ENCODE measurements at places on chromosomes 12 and 14.

DNA sequence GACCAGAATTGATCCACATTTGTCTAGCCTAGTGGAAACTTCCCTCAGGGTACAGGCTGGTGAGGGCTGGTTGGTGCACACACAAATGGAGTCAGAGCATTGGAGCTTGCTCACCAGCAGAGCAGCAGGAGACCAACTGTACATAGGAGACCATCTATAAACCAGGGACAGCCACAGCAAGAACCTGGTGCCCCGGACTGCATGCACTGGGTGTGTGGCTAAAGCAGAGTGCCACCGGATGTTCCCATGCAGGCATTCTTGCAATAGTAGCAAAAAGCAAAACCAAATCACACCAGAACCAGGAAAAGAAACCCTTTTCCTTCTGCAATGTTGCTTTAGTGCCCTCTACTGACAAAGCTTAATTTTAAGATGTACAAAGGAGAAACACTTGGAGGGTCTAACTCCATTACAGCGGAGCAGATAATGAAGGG is 136.4 kb downstream of the MDGA2 start:
- DNase-seq, result no peak

- DNase-seq, result no peak
Measured at GRCh38 chr12:103839103-103839502, 1.9 kb downstream of the NT5DC3 start.

DNA sequence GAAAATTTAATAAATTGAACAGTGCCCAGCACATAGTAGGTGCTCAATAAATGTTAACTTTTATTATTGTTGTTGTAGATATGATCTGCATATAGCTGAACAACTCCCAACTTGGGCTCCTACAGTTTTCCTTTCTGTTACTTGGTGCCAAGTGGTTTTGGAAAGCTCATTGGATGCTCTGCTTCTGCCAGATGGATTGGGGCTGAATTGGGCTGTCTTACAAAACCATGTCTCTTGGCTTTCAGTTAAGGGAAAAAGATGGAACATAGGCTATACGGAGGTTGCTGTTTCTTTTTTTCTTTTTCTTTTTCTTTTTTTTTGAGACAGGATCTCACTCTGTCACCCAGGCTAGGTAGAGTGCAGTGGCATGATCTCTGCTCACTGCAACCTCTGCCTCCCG is 140.7 kb upstream of the PWP1 start:
- no peak for DNase-seq

- no peak for DNase-seq
Measured at GRCh38 chr14:68947802-68948201, 31.3 kb downstream of the ACTN1 start.

- no peak for DNase-seq
Measured at GRCh38 chr14:100827101-100828021, 1.4 kb downstream of the MEG3 start.

DNA sequence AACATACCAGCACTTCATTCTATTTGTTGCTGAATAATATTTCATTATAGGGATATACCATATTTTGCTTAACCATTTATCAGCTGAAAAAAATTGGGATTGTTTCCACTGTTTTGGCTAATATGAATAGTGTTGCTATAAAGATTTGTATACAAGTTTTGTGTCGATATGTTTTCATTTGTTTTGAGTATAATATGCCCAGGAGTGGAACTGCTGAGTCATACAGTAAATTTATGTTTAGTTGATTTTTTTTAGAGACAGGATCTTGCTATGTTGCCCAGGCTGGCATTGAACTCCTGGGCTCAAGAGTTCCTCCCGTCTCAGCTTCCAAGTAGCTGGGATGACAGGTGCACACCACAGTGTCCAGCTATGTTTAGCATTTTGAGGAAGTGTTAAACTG is 131.5 kb upstream of the TMCC3 start:
- DNase-seq, result no peak

DNA sequence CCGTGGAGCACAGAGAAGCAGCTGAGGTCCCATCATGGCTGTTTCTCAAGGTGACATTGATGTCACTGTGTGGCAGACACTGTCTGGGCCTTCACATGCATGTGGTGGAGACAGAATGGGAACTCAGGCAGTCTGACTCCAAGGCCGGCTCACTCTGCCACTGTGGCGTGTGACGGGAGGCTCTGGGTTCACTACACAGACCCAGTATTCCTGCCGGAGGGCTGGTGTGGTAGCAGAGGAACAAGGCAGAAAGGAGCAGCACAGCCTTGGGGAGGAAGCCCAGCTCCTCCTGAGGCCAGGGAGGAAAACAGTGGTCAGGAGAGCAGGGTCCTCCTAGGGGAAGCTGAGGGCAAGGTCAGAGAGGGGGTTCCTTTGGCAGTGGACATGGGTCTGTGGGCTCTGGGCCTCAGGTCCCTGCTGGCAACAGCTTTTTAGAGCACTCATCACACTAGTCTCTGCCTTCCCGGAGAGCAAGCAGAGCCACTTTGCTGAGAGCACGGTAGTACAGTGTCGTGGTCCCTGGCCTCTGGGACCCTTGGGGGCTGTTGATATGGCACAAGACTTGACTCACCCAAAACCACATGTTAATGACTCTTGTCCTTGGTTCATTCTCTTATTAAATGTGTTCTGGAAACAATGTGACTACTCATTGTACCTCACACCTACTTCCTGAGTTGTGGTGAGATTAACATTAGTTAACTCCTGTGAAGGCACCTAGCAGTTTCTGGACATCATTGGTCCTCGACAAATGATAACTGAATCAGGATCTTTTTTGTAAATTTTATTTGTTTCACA is 21.3 kb downstream of the DCAF4 start:
- DNase-seq, result no peak

- DNase-seq, result no peak
Measured at GRCh38 chr12:113407931-113408600, 4.4 kb upstream of the SDS start.

GRCh38 chr12:81339071-81339470 is 261.2 kb downstream of the ACSS3 start:
- DNase-seq, result no peak

GRCh38 chr14:101087614-101088394 is 184.3 kb upstream of the RTL1 start:
- no peak for DNase-seq

GRCh38 chr12:27252934-27253333 is 8.8 kb downstream of the STK38L start:
- DNase-seq, result no peak

- no peak for DNase-seq
Measured at GRCh38 chr14:64689289-64689688, 14.9 kb upstream of the PLEKHG3 start.

- no peak for DNase-seq
Measured at GRCh38 chr12:84201976-84202375, 710.6 kb downstream of the SLC6A15 start.

GRCh38 chr12:67720351-67720856 is 71.9 kb downstream of the DYRK2 start:
- DNase-seq, result no peak

DNA sequence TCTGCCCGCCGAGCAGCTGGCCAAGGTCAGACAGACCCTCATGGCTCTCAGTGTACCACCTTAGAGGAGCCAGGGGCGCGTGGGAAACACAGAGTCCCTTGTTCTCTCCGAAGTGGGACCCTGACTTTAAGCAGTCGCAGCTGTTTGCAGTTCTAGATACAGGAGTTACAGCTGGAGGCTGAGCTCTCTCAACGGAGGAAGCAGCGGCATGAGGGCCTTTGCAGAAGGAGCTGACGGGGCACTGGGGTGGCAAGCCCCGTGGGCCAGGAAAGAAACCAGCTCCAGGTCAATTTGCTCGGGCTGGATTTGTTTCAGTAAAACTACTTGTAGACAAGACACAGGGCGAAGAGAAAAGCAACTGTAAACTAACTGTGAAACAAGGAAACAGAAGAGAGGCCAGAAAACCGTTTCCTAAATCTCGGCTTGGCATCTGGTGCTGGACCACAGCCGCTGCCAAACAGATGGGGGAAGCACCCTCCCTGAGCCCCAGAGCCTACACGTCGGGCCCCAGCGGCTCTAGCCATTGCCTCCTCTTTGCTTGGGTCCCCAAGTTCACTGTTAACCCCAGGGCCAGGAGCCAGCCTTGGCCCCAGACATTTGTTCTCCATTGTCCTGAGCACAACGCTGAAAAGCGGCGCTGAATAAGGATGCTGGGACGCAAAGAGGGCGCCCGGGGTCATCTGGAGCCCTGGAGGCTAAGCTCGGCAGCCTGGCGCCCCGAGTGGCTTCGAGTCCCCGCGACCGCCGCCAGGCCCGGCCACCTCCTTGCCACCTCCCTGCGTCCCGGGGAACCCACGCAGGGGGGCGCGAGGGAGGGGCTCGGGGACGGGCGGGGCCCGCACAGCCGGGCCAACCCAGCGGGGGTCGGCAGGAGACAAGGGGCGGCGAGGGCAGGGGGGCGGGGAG is 914 bp upstream of the PACS2 start:
- no peak for DNase-seq

DNA sequence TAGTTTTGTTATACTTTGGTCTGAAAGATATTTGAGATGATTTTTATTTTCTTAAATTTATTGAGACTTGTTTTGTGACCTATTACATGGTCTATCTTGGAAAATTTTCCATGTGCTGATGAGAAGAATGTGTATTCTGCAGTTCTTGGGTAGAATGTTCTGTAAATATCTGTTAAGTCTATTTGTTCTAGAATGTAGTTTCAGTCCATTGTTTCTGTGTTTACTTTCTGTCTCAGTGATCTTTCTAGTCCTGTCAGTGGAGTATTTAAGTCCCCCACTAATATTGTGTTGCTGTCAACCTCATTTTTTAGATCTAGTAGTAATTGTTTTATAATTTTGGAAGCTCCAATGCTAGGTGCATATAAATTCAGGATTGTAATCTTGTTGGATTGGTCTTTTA is 30.4 kb upstream of the SCAF11 start:
- DNase-seq, result no peak

GRCh38 chr12:54370171-54370730 is 6.0 kb upstream of the GPR84 start:
- no peak for DNase-seq

DNA sequence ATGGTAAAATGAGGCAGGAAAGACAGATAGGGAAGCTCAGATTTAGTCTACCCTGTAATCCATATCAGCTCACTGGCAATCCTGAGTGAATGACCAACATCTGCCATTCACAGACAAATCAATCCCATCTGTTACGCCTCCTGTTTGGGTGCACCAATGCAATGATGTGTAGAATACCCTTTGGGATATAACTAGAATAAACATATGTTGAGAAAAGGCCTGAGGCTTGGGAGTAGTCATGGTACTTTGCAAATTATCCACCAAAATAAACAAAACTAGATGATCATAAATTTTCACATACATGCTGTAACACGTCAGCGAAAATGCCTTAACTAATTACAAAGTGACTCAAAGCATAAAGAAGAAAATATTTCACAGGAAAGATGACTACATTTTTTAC is 78.8 kb downstream of the KCNC2 start:
- no peak for DNase-seq

GRCh38 chr12:69388371-69388770 is 28.8 kb downstream of the YEATS4 start:
- DNase-seq, result no peak

GRCh38 chr12:76548222-76548837 is 11.2 kb downstream of the OSBPL8 start:
- DNase-seq, result no peak

DNA sequence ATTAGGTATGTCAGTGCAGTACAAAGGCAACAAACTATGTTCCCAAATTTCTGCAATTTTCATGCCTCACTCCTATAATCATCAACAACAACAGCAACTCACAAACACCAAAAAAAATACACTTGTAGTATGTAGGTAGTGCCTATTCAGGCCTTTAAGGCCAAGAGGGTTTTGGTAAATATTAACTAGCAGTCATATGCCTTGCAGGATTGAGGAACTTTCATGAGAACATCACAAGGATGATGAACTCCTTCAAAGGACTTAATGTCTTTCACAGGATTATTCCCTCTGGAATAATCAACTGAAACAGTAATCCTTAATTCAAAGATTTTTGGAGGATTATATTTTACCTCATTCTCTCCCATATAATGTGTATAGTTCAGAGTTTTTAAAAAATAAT is 293.8 kb downstream of the NOVA1 start:
- no peak for DNase-seq

DNA sequence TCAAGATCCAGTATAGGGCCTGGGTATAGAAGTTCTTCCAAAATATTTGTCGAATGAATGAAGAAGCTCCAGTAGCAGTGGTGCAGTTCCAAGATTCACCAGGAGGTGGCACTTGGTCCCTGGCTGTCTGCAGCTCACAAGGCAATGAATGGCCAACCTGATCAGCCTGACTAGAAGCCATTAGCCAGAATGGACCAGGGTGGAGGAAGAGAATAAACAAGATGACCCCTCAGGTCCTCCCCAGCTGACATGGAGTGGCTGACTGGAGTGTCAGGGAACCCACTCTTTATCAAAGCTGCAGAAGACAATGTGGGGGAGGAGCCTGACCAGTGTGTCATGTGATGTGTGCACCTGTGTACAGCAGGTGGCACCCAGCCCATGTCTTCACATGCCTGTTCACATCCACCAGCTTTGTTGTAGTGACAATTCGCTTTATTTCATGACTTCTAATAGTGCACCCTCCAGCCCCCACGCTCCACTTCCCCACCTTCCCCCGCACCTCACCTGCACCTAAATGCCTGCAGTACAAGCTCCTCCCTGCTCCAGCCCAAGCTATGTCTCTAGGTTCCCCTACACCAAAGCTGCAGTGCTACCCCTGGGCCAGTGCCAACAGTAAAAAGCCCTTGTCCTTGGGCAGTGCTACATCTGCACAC is 3.0 kb downstream of the LTBP2 start:
- DNase-seq, result peak; percentile 85

DNA sequence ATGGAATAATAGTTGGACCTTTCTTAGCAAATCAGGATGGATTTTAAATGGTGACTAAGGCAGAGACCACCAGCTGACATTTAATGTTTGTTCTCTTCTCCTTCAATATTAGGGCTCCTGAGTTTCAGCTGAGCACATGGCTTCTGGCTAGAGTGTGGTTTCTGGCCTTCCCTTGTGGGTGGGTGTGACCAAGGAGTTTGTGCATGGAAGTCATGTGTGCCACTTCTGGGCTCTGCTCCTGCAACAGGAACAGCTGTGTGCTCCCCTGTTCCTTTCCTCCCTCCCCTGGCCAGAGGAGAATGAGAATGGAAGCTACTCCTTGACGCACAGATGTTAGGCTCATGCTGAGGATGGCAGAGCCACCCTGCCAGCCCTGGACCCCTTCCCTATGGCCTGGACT is 44.2 kb downstream of the CCDC175 start:
- no peak for DNase-seq

GRCh38 chr12:49296034-49296835 is 1.3 kb downstream of the PRPH start:
- DNase-seq, result peak; percentile 55
